GM10248 (cell line): ENCODE measurements at places on chromosomes 7 and 10.

GRCh38 chr10:15237351-15237750 is 68.9 kb upstream of the NMT2 start:
- DNase-seq = no peak

- DNase-seq = no peak
These were observed 9.9 kb downstream of the BAZ1B start for GRCh38 chr7:73512018-73512780.

DNA sequence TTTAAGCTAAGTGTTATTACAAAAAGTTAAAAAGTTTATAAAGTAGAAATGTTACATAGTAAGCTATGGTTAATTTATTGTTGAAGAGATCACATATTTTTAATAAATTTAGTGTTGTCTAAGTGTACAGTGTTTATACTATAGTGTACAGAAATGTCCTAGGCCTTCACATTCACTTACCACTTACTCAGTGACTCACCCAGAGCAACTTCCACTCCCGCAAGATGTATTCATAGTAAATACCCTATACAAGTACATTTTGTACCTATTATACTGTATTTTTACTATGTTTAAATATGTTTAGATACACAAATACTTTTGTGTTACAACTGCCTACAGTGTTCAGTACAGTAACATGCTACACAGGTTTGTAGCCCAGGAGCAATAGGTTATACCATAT is 69.2 kb downstream of the DNAJC1 start:
- DNase-seq = no peak

- DNase-seq = no peak
These were observed 112.9 kb downstream of the LHPP start for GRCh38 chr10:124574456-124575070.

DNA sequence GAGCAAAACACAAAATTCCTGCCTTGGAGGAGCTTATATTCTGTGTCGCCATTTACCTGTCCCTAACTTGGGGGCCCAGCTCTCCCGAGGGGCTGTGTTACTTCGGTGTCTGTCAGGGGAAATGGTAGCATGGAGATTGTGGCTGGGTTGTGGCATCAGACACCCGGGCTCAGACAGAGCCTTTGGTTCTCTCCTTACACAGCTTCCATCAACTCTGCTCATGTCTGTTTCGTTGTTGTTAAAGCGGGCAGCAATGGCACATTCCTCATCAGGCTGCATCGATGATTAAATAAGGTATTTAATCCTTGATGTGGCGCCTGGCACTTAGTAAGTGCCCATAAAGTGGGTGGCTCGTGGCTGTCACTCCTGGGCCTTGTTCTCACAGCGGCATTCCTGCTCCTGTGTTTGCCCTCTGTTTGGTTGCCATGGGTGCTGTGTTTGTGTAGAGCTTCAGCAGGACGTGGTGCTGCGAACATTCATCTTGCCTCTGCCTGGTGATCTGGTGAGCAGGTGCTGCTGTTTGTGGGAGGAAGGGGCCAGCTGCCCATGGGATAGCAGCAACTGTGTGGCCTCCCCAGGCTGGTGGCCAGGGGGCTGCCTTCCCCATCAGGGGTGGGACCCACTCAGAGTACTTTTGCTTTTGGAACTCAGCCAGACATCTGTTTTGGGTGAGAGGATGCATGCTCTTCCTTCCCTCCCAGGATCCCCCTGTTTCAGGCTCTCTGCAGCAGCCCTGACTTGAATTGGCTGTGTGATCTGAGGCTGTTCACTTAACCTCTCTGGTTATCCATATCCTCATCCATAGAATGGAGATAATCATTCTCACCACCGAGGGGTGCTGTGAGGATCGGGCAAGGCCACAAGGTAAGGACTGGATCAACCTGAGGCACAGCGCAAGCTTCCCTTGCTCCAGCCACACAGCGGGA is 207.2 kb upstream of the SVIL start:
- no peak for DNase-seq

GRCh38 chr7:149866139-149866778 is 7.5 kb upstream of the ATP6V0E2 start:
- no peak for DNase-seq

DNA sequence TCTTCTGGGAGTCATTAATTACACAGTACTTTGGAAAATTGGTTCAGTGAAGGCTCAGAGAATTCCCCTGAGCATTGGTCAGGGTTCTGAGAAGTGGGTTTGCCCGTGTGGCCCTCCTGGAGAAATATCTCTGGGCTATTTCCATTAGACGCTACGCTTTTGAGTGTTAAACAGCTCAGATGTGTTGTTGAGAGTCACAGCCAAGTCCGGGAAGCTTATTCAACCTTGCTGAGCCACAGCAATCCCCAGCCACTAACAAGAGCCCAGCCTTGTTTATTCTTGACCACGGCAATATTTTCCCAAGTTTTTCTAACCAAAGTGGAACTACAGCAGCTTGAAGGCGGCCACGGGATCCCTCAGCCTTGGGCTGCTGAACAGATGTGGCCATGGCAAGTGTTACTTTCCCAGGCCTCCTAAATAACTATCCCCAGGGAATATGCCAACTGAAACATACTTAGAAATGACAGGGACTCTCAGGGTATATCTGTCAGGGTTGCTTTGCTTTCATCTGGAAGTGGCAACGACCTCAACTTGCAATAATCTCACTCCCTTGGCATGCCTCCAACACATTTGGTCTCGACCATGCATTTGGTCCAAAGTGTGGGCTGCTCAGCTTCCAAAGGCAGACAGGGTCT is 214.7 kb downstream of the EMX2 start:
- DNase-seq = no peak

- no peak for DNase-seq
These were observed 48.6 kb upstream of the NANOS1 start for GRCh38 chr10:118980870-118981269.

GRCh38 chr10:62166331-62167131 is 102.1 kb downstream of the RTKN2 start:
- DNase-seq = peak; percentile 35

- no peak for DNase-seq
These were observed 86.4 kb upstream of the GNA12 start for GRCh38 chr7:2930310-2931033.
